T-cell (primary cell): ENCODE measurements at places on chromosomes 2 and 18. TPM values are rescaled to one million over a fixed set of nuclear protein-coding genes. Genes with fewer than 3 reads are reported as not detected.

DSEL gene
- total RNA-seq = 0.72 TPM

DNA sequence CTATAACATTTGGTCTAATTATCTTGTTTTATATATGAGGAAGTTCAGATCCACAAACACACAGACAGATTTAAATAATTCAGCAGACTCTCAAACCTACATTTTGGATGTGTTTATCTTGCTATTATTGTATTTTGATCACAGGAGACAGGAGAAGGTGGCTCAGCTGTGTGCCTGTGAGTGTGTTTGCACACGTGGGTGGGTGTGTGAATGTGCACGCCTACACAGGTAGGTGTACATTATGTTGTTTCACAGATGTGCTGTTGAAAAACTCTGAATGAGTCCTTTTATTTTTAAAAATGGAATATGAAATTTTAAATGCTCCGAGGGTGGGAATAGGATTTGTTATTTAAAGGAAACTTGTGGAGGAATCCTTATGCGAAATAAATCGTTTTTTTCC lies 183.4 kb downstream of the PRKCE start:
- DNase-seq = no peak

TUBB8B gene
- total RNA-seq = not detected

L3MBTL4 gene
- 0.83 TPM for total RNA-seq

GRCh38 chr2:200090683-200091082 lies 135.3 kb downstream of the MAIP1 start:
- DNase-seq = no peak

TMEM247 gene
- total RNA-seq = not detected

ANKRD53 gene
- total RNA-seq = 0.88 TPM

- DNase-seq = no peak
These were observed 25.1 kb upstream of the ARHGAP25 start for GRCh38 chr2:68709421-68709911.

GRCh38 chr2:30871980-30872789 lies 64.9 kb upstream of the CAPN13 start:
- no peak for DNase-seq

- no peak for DNase-seq
These were observed 52.3 kb downstream of the GAD1 start for GRCh38 chr2:170869036-170869435.

DNA sequence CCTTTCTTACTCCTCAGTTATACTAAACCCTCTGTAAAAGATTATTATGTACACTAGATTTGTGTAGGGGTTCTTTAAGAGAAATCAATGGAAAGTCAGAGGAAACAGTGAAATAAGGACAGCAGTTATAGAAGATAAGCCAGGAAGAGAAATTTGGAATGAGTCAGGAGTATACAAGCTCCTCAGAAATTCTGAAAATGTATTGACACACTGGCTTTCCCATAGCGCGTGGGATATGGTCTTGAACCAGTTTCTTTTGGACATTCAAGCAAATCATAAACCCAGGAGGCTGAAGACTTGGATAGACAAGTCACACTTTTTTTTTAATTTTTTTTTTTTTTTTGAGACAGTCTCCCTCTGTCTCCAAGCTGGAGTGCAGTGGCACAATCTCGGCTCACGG lies 316.1 kb upstream of the MMADHC start:
- DNase-seq = no peak

GRCh38 chr2:197929886-197930227 lies 125.5 kb downstream of the PLCL1 start:
- no peak for DNase-seq

LBH gene
- 323 TPM for total RNA-seq

- no peak for DNase-seq
These were observed 1621.3 kb downstream of the SUCLG1 start for GRCh38 chr2:82837588-82838304.

DNA sequence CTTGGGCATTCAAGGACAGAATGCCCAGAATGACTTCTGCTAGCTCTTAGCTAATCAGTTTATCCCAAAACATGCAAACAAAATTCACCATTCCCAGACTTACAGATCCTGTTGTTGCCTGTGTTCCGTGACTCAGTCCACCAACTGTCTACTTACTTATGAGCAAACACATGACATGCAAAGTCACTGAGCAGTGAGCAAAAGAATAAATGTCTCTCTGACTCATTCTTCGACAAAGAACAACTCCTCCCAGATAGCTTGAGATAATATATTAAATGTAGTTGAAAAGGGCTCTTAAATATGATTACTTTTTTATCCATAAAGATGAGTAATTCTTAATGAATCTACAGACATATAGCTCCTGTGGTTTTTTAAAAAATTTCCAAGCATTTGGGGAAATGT lies 9.0 kb upstream of the CREG2 start:
- no peak for DNase-seq

GRCh38 chr18:63079114-63079513 lies 240.5 kb downstream of the BCL2 start:
- DNase-seq = no peak
